Cardiac atrium fibroblast (primary cell): ENCODE measurements at places on chromosomes 7 and 10. TPM values are rescaled to one million over a fixed set of nuclear protein-coding genes. Genes with fewer than 3 reads are reported as not detected.

ZMYND11 gene
- total RNA-seq, result 32.4 and 40.3 TPM in 2 replicates

IL6 gene
- 184 and 291 TPM in 2 replicates for total RNA-seq

C10orf105 gene
- total RNA-seq, result not detected in 2 replicates

GTPBP10 gene
- total RNA-seq, result 11.4 and 16.4 TPM in 2 replicates
